ENCODE measurements at places on chromosomes 2 and 18.

GRCh38 chr18:49625021-49625691 is 63.3 kb downstream of the LIPG start:
- no peak for DNase-seq

GRCh38 chr18:45069546-45069945 is 388.9 kb downstream of the SETBP1 start:
- DNase-seq: no peak

GRCh38 chr18:46366751-46367376 is 262.7 kb downstream of the HAUS1 start:
- no peak for DNase-seq

DNA sequence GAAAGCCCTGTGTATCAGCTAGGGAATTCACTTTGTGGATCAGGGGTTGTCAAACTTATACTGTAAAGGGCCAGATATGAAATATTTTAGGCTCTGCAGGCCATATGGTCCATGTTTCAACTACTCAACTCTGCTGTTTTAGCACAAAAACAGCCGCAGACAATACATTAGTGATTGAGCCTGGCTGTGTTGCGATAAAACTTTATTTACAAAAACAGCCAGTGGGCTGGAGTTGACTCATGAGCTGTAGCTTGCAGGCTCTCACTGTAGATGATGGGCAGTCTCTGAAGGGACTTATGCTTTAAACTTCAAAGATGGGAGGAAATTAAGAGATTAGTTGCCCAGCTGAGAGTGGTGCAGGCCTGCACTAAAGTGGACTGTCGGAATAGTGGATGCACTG is 33.1 kb downstream of the WDR7 start:
- no peak for DNase-seq

- no peak for DNase-seq
Observed at GRCh38 chr2:100621371-100621951, 58.7 kb downstream of the PDCL3 start.

- no peak for DNase-seq
Observed at GRCh38 chr18:9924371-9924943, 10.6 kb downstream of the VAPA start.

DNA sequence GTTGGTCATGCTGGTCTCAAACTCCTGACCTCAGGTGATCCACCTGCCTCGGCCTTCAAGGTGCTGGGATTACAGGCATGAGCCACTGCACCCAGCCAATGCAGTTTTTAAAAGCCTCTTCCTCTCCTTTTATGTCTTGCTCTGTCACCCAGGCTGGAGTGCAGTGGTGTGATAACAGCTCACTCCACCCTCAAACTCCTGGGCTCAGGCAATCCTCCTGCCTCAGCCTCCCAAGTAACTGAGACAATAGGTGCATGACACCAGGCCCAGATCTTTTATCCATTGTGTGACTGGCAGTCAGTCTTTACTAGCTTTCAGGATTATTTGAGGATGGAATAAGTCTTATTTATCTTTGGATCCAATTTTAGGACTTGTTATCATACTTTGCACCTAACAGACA is 13.2 kb downstream of the KCTD18 start:
- DNase-seq: no peak
